ENCODE measurements at places on chromosomes 6 and 20. TPM values are rescaled to one million over a fixed set of nuclear protein-coding genes. Genes with fewer than 3 reads are reported as not detected.

The RALGAPB gene
- 31.8 TPM for total RNA-seq

The TCF19 gene
- 2.5 TPM for total RNA-seq

The ENPP3 gene
- not detected for total RNA-seq

The GSTA2 gene
- not detected for total RNA-seq

The SLC17A2 gene
- 0.31 TPM for total RNA-seq

The TJAP1 gene
- 23.7 TPM for total RNA-seq

The ZBTB12 gene
- 19.5 TPM for total RNA-seq

The BANF2 gene
- total RNA-seq: not detected

Data from motor neuron (in vitro differentiated cells).